ENCODE measurements at places on chromosomes 6 and 20.

- no peak for DNase-seq
Observed at GRCh38 chr6:6810727-6811126, 222.2 kb downstream of the LY86 start.

- no peak for DNase-seq
Observed at GRCh38 chr6:137769797-137770362, 97.2 kb upstream of the TNFAIP3 start.

DNA sequence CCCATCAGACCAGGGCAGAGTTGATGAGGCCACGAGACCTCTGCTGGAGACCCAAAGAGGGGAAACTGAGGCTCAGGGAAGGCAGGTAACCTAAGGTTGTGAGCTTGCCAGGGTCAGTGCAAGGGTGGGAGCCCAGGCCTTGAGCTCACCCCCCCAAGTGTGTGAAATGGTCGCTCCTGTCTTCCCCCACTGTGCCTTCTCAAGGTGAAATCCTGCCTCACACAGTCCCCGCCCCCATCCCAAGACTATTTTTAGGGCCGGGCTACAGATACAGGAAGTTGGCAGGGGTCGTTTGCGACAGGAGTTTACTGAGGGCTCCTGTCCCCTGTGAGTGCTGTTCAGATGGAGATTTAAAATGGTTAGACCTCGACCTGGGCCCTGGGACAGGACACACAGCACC lies 18.7 kb upstream of the GATA5 start:
- no peak for DNase-seq

GRCh38 chr6:14197118-14197517 lies 79.5 kb downstream of the CD83 start:
- no peak for DNase-seq

GRCh38 chr20:38603286-38603685 lies 1.7 kb downstream of the ARHGAP40 start:
- no peak for DNase-seq

- DNase-seq, result no peak
Observed at GRCh38 chr6:18978337-18979128, 591.4 kb downstream of the RNF144B start.

DNA sequence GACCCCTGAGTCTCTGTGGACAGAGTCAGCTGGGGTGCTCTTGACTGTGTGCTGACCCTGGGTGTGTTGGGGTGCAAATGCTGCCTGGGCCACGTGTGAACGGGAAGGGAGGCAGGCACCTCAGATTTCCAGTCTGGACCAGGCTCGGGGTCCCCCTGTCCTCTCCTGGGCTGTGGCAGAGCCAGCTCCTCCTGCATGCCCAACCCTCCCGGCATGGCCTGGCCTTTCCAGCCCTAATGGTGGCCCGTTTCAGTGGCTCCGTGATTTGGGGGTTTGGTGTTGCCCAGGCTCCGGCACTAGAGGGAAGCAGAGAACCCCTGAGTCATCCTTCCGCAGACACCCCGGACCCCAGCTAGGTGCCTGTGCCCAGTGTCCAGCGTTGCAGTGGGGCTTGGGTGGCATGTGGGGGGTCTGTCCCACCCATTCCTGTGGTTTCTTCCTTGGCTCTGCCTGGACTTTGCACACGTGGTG lies 9.1 kb downstream of the RBM38 start:
- DNase-seq, result no peak

GRCh38 chr6:157075549-157076450 lies 247.5 kb downstream of the TMEM242 start:
- no peak for DNase-seq

DNA sequence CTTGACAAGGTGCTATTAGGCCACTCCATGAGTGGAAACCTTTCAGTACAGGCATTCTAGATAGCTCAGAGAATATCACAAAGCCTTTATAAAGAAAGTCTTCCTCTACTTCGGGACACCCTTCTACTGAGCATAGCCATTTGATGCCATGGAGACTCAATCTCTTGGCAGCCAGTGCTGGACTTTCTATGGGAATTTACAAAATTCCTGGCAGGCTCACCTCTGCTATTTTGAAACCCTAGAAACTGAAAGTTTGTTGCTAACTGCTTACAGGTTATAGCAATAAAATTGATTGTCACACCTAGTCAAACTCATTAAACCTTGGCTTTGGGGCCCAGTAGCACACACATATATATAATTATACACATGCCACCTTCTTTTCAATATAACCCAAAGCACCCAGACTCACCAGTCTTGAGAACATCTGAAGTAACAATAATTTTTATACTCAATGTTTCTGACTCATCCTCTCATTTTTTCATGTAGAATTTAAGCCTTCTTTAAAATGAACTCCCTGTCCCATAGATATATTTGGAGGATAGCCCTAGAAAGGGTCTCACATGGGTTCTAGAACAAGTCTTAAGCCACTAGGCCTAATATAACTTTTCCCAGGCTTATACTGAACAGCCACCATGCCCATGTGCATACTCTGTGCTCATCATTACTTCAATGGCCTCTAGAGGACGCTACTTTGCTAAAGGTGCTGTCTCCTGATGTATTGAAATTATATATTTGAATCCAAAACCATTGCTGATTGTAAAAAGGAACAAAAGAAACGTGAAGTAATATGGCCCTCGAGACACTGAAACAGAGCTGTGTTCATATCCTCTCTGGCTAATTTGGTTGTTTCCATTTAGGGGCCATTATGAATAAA lies 368.1 kb upstream of the MARCKS start:
- no peak for DNase-seq

Data from immature natural killer cell (primary cell).